Activated CD4-positive, alpha-beta T cell treated with anti-CD3 and anti-CD28 coated beads, Interleukin-2, amount 10 ng/mL, durations not matched to agents 24 days and 14 days (primary cell): ENCODE measurements at places on chromosomes 4 and X. TPM values are rescaled to one million over a fixed set of nuclear protein-coding genes. Genes with fewer than 3 reads are reported as not detected.

- H3K4me1 ChIP-seq, result peaks cover 19% of the 10 kb centered on the region
- no peak overlapping the region for H3K4me3 ChIP-seq
- H3K36me3 ChIP-seq, result no peaks in the 10 kb centered on the region
- H3K27ac ChIP-seq, result no peak overlapping the region
- peak; percentile 74 for DNase-seq
- no peaks in the 10 kb centered on the region for H3K27me3 ChIP-seq
Measured at GRCh38 chrX:24259544-24260240, 54.2 kb downstream of the SUPT20HL2 start.

DNA sequence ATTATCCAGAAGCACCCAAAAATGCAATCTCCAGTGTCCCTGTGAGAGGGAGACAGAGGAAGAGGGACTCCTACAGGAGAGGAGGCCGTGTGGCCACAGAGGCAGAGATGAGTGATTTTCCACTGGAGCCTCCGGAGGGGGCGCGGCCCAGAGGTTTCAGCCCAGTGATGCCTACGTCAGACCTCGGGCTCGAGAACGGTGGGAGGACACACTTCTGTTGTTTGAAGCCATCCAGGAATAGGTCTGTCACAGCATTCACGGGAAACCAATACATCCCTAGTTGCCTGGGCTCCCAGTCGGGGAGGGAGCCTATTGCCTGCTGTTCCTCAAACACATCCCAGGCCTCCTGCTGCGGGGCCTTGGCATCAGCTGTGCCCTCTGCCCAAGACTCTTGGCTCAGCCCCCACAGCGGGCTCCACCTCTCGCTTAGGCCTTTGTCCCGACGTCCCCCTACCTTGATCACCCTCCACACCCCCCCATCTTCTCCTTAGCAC is 39.2 kb upstream of the HMX1 start:
- no peaks in the 10 kb centered on the region for H3K27me3 ChIP-seq
- H3K36me3 ChIP-seq, result no peaks in the 10 kb centered on the region
- no peak overlapping the region for H3K4me3 ChIP-seq
- H3K4me1 ChIP-seq, result no peaks in the 10 kb centered on the region

DNA sequence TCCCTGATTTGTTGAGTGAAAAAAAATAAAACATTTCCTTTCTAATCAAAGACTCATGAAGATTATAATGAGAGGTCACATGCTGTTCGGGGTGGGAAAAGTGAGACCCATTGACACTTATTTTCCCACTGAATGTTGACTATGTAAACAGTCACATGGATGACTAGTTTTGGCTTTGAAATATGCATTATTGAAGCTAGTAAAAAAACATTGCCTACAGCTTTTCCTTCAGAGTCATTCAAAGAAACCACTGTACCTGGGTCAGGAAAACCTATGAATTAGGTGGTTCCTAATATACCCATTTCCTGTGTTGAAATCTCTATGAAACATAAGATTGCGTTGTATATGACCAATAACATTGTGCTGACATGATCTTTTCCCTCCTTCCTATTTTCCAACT is 251.2 kb downstream of the CFAP299 start:
- H3K27me3 ChIP-seq, result no peaks in the 10 kb centered on the region
- no peaks in the 10 kb centered on the region for H3K36me3 ChIP-seq
- H3K4me1 ChIP-seq, result no peaks in the 10 kb centered on the region
- no peak overlapping the region for H3K27ac ChIP-seq
- H3K4me3 ChIP-seq, result no peak overlapping the region
- no peak for DNase-seq

DNA sequence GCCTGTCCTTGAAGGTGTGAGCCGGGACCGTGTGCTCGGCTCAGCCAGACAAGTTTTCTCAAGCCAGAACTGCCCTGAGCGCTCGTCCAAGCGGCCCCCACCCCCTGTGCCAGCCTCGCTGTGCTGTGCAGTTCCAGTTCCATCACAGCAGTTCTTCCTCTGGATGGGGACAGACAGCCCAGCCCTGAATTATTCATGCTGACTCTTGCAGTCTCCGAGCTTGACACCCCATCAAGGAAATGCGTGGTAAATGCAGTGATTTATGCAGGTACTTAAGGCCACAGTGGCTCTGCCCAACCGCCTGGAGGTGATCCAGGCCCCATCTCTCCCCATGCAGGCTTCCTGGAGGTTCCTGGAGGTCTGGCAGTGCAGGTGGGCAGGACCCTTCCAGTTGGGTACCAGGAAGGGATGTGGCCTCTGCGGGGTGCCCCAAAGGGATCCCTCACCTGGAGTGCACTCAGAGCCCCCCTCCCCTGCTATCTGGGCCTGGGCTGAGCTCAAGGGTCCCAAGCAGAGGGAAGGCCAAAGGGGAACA is 44.8 kb upstream of the HMX1 start:
- no peaks in the 10 kb centered on the region for H3K36me3 ChIP-seq
- no peak overlapping the region for H3K27ac ChIP-seq
- H3K4me3 ChIP-seq, result no peak overlapping the region
- H3K4me1 ChIP-seq, result no peaks in the 10 kb centered on the region
- H3K27me3 ChIP-seq, result no peaks in the 10 kb centered on the region

DNA sequence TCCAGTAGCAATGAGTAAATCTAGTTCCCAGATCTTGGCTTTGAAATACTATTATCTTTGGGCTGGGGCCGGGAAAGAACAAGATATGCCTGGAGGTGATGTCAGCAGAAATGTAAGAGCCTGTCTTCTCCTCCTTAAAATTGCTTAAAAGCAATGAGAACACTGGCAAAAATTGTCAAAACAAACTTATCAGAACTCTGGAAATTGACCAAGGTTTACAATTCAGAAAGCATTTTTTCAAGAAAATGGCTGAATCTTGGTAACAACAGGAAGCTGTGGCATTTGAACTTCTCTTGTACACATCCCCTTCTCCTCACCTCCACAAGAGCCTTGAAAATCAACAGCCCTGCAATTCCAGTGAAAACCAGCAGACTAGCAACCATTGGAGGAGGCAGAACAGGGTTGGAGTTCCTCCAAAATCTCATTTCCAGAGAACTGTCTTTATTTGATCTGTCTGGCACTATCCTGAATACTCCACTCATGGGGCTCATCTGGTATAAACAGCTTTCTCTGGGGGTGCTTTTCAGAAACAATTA is 13.5 kb downstream of the TIMP1 start:
- H3K36me3 ChIP-seq, result peaks cover 6% of the 10 kb centered on the region
- H3K27me3 ChIP-seq, result peaks cover 7% of the 10 kb centered on the region
- H3K4me1 ChIP-seq, result peaks cover 6% of the 10 kb centered on the region
- peak overlapping the region; percentile 30 for H3K4me3 ChIP-seq

DNA sequence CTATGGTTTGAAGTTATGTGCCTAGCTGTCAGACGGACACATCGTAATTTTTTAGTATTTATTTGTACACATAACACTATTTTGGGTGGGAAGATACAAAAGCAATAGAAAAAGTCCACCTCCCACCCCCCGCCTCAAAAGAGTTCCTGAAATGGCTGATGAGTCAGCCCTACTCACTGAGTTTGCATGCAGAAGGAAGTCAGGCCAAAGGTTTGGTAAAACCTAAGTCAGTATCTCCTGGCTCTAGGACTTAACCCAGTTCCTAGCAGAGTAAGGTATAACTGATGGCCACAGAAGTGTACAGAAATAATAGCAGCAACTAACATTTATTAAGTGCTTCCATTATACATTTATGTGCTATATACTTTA is 2.9 kb upstream of the KLHL2 start:
- peak overlapping the region; percentile 60 for H3K4me3 ChIP-seq
- peaks cover 9% of the 10 kb centered on the region for H3K36me3 ChIP-seq
- peak; percentile 65 for DNase-seq
- no peaks in the 10 kb centered on the region for H3K27me3 ChIP-seq
- H3K27ac ChIP-seq, result peak overlapping the region; percentile 81
- H3K4me1 ChIP-seq, result peaks cover 39% of the 10 kb centered on the region

GRCh38 chr4:143609492-143609891 is 91.0 kb downstream of the FREM3 start:
- H3K27me3 ChIP-seq, result peaks cover 17% of the 10 kb centered on the region
- no peaks in the 10 kb centered on the region for H3K4me1 ChIP-seq
- H3K27ac ChIP-seq, result no peak overlapping the region
- no peak for DNase-seq
- H3K4me3 ChIP-seq, result no peak overlapping the region
- H3K36me3 ChIP-seq, result no peaks in the 10 kb centered on the region

DNA sequence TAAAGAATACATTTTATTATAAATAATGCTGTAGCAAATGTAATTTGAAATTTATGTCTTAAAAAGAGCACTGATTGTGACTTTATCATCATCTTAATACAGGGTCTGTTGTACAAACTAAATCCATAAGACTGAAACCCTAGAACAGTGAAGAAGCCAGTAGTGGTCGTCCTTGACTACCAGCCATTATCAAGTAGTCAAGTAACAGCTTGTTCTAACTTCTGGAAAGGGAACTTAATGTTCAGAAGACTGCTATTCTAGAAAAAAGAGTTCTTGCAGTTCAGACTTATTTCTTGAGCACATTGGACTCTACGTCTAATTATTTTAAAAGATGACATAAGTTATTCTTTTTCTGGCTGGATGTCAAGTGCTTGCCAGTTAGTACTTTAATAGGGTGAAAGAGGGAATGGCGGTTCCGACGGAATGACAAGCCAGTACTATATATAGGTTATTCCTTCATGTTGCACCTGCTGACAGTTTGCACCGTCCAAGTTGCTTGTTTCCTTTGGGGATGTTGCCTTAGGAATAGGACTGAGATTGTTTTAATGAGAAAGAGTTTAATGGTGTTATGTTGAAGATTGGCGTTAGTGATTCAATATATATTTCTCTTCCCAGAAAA is 109.9 kb downstream of the RAPGEF2 start:
- H3K36me3 ChIP-seq, result peaks cover 11% of the 10 kb centered on the region
- no peak overlapping the region for H3K4me3 ChIP-seq
- DNase-seq, result no peak
- no peaks in the 10 kb centered on the region for H3K27me3 ChIP-seq

DNA sequence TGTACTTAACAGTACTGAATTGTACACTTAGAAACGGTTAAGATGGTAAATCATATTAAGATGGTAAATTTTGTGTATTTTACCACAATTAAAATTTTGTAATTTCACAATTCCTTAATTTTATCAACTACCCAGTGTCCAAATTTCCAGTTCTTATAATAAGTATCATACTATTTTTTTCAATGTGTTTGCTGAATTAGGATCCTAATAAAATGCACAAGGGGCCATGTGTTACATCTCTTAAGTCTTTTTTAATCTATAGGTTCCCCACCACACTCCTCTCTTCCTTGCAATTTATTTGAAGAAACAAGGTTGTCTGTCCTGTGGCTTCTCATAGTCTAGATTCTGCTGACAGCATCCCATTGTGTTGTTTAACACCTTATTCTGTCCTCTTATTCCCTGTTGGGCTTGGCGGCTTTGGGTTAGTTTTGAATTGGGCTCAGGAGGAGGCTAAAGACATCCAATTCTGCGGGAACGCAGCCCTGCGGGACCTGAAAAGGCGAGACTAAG is 533 bp upstream of the SYAP1 start:
- no peak for DNase-seq
- peak overlapping the region; percentile 94 for H3K4me3 ChIP-seq
- peaks cover 6% of the 10 kb centered on the region for H3K36me3 ChIP-seq
- H3K27ac ChIP-seq, result peak overlapping the region; percentile 94
- peaks cover 23% of the 10 kb centered on the region for H3K4me1 ChIP-seq

DNA sequence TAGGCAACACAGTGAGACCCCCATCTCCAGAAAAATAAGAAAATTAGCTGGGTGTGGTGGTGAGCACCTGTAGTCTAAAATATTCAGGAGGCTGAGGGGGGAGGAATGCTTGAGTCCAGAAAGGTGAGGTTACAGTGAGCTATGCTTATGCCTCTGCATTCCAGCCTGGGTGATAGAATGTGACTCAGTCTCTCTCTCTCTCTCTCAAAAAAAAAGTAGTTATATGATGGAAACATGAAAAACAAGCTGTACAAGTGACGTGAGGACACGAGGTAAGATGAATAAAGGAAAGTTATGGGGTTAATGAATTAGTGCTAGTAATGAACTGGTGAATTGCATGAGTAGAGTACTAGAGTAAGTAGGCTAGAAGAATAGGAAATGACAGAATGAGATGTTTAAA is 21.8 kb upstream of the CAMK2D start:
- H3K4me3 ChIP-seq, result no peak overlapping the region
- H3K4me1 ChIP-seq, result peaks cover 13% of the 10 kb centered on the region
- no peak overlapping the region for H3K27ac ChIP-seq
- no peaks in the 10 kb centered on the region for H3K36me3 ChIP-seq

GRCh38 chr4:85707611-85708010 is 232.7 kb downstream of the ARHGAP24 start:
- no peak overlapping the region for H3K27ac ChIP-seq
- H3K27me3 ChIP-seq, result no peaks in the 10 kb centered on the region
- H3K4me3 ChIP-seq, result no peak overlapping the region

DNA sequence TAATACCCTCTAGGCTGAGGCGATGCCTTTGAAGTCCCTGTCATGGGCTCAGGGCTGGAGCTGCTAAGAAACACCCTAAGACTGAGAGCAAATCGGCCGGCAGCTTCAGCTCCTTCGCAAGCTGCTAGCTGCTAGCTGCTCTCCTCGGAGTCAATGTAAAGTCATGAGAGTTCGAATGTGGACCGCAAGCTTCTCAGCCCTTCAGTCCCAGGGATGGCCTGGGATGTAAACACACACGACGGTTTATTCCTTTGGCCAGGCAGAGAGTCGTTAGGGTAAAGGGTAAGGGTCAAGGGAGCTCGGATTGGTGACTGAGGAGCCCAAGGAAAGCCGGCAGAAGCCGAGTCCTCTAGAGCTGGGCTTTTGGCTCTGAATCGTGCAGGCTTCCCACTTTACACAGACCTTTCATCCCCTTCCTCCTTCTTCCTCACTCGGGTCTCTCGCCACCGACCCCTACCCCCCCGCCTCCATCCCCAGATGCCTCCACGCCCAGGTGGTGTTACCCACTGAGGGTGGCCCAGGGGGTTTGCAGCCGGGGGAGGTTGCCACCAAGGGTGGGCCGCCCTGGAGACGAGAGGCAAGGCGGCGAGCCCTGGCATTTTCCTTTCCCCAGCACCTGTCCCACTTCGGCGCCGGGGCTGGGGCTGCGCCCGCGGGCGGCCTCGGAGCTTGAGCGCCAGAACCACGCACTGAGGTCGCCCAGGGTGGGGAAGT is 3.1 kb upstream of the BCORL1 start:
- peak overlapping the region; percentile 60 for H3K27ac ChIP-seq
- peaks cover 4% of the 10 kb centered on the region for H3K4me1 ChIP-seq
- H3K27me3 ChIP-seq, result peaks cover 12% of the 10 kb centered on the region
- no peaks in the 10 kb centered on the region for H3K36me3 ChIP-seq
- peak; percentile 54 for DNase-seq
- H3K4me3 ChIP-seq, result peak overlapping the region; percentile 52

DNA sequence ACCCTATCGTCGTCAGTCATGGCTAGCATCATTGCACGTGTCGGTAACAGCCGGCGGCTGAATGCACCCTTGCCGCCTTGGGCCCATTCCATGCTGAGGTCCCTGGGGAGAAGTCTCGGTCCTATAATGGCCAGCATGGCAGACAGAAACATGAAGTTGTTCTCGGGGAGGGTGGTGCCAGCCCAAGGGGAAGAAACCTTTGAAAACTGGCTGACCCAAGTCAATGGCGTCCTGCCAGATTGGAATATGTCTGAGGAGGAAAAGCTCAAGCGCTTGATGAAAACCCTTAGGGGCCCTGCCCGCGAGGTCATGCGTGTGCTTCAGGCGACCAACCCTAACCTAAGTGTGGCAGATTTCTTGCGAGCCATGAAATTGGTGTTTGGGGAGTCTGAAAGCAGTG is 1.6 kb downstream of the ZCCHC12 start:
- H3K4me1 ChIP-seq, result peaks cover 5% of the 10 kb centered on the region
- H3K27me3 ChIP-seq, result peaks cover 55% of the 10 kb centered on the region
- H3K4me3 ChIP-seq, result no peak overlapping the region
- H3K27ac ChIP-seq, result no peak overlapping the region

- no peak for DNase-seq
- H3K27ac ChIP-seq, result no peak overlapping the region
- H3K4me3 ChIP-seq, result no peak overlapping the region
- peaks cover 9% of the 10 kb centered on the region for H3K4me1 ChIP-seq
Measured at GRCh38 chr4:26809811-26810210, 50.8 kb upstream of the STIM2 start.

Gene ARHGAP10
- total RNA-seq, result 7.4 and 8.3 TPM in 2 replicates

Gene P2RY8
- 19.1 and 19.5 TPM in 2 replicates for total RNA-seq

Gene NWD2
- total RNA-seq, result not detected in 2 replicates

Gene NSUN7
- total RNA-seq, result 0.12 TPM in 1 of 2 replicates, not detected in the other

Gene POU4F2
- not detected in 2 replicates for total RNA-seq

Gene NEIL3
- 15.5 and 17.0 TPM in 2 replicates for total RNA-seq

Gene STAG2
- total RNA-seq, result 101 and 103 TPM in 2 replicates
